ENCODE measurements at places on chromosomes 13 and 19. TPM values are rescaled to one million over a fixed set of nuclear protein-coding genes. Genes with fewer than 3 reads are reported as not detected.

YJEFN3 gene
- total RNA-seq, result 0.07 TPM

LAIR1 gene
- not detected for total RNA-seq

ZSWIM9 gene
- total RNA-seq, result 2.8 TPM

TYK2 gene
- total RNA-seq, result 124 TPM

FUT6 gene
- total RNA-seq, result not detected

MEDAG gene
- total RNA-seq, result 3.7 TPM

PGLYRP1 gene
- total RNA-seq, result not detected

PIK3R2 gene
- total RNA-seq, result 2.2 TPM

MISP3 gene
- 0.05 TPM for total RNA-seq

IGSF23 gene
- total RNA-seq, result 1.2 TPM

COL4A1 gene
- total RNA-seq, result 965 TPM

RUBCNL gene
- not detected for total RNA-seq

CCDC8 gene
- 0.60 TPM for total RNA-seq

ADGRE2 gene
- not detected for total RNA-seq

UNC13A gene
- total RNA-seq, result 0.54 TPM

TMEM221 gene
- not detected for total RNA-seq

GRIK5 gene
- not detected for total RNA-seq

GRIN3B gene
- total RNA-seq, result 2.6 TPM

FAM216B gene
- not detected for total RNA-seq

NRTN gene
- total RNA-seq, result not detected

ZNF728 gene
- total RNA-seq, result not detected

CRX gene
- not detected for total RNA-seq

All from mammary microvascular endothelial cell (primary cell).